ENCODE measurements at places on chromosomes 11 and 22.

GRCh38 chr11:116257092-116257491 is 515.7 kb downstream of the BUD13 start:
- no peak for DNase-seq

DNA sequence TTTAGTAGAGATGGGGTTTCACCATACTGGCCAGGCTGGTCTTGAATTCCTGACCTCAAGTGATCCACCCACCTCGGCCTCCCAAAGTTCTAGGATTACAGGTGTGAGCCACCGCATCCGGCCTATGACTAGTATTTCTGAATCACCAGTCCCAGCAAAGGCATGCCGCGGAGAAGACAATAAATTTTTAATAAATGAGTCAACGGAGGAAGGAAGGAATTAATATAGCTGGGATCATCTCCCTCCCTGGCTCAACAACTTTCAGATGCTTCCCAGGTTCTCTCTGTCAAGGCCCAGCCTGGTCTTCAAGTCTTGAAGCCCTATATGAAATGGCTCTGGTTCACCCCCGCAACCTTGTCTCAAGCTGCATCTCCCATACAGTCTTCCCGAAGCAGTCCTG is 45.7 kb downstream of the CYTH4 start:
- no peak for DNase-seq

GRCh38 chr11:7890417-7891172 is 40.5 kb downstream of the OR10A6 start:
- DNase-seq: peak; percentile 13

DNA sequence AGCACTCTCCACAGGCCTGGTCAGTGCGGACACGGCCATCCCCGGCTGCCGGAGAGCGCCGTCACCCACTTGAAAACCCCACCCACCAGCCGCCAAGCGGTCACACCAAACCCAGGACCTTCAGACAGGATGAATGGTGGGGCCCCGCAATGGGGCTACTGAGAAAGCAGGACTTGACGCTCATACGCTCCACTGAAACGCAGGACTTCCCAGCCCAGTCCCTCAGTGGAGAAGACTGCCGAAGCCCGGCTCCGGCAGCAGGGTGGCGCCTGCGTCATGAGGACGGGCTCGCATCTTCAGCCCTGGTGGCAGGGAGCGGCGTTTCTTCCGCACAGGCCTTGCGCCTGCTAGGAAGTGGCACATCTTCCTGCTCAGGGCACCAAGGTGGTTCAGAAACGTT is 15.3 kb upstream of the PHLDA2 start:
- DNase-seq: no peak

DNA sequence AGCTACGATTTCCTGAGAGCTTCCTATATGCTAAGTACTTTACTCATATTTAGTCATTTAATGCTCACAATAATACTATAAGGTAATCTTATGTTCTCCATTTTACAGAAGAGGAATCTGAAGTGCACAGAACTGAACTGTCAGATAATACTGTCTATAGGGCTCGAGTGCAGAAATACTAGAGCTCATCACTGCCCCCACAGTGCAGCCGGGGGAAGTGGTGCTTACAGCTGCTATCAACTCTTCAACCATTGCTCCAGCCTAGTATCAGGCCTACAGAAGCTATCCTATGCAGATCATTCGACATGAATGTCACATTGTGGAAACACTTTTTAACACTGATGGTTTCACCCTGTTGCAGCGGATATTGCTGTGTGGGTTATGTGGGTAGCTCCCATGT is 929.9 kb downstream of the NTM start:
- no peak for DNase-seq

GRCh38 chr11:57277845-57278720 is 41.0 kb upstream of the APLNR start:
- DNase-seq: no peak

DNA sequence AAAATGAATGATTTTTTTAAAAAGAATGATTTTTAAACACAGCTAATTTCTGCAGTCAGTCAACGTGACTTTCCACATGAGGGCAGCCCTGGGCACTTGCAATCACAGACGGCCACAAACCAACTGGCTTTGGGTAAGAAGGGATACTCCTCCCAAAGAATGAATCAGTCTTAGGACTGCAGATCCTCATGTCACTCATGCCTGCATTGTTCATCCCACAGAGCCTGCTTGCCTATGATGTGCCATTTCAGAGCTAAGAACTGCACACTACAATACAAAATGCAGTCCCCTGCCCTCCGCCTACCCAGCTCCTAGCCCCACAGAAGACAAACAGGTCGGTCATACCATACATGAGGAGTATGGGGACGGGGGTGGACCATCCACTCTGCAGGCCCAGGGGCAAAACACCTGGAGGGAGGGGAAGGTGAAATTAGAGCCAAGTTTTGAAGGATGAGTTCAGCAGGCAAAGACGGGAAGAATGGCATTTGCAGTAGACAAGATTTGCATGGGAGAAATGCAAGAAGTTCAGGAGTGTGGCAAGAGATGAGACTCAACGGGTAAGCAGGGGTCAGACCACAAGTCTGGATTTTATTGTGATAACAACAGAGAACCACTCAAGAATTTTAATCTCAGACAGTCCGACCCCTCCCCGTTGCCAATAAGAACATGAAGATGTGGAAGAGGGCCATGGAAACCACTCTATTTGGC is 24.7 kb downstream of the PACSIN2 start:
- no peak for DNase-seq

- no peak for DNase-seq
Observed at GRCh38 chr22:27439131-27439530, 362.4 kb downstream of the MN1 start.

- DNase-seq: no peak
Observed at GRCh38 chr11:77361184-77361583, 59.7 kb upstream of the GDPD4 start.

- DNase-seq: no peak
Observed at GRCh38 chr22:48591286-48592065, 1236.2 kb downstream of the BRD1 start.

GRCh38 chr22:22935056-22935545 is 47.5 kb downstream of the IGLL5 start:
- no peak for DNase-seq

- DNase-seq: no peak
Observed at GRCh38 chr11:118401880-118402590, 629 bp downstream of the ATP5MG start.

GRCh38 chr11:98732947-98733346 is 287.8 kb upstream of the CNTN5 start:
- DNase-seq: no peak

GRCh38 chr11:45663486-45664375 is 1.7 kb downstream of the CHST1 start:
- no peak for DNase-seq

- DNase-seq: no peak
Observed at GRCh38 chr11:69198891-69199582, 43.3 kb downstream of the SMIM38 start.

GRCh38 chr11:121152764-121153163 is 51.7 kb downstream of the TECTA start:
- no peak for DNase-seq
